Activated naive CD4-positive, alpha-beta T cell treated with anti-CD3 and anti-CD28 coated beads for 36 hours (primary cell): ENCODE measurements at places on chromosomes 1 and 21.

DNA sequence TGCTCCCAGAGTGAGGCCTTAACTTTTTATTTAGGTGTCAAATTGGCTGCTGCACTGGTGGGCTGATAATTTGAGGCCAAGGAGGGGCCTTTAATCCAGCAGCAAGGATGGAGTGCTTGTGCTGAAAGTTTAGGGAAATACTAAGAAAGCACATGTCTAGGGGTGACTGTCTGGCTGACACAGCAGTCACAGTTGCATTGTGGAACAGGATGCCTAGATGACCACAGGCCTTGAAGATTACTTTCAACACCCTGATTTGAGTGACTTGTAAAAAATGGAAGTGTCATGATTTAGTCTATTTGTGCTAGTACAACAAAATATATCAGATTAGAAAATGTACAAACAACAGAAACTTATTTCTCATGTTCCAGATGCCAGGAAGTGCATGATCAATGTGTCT is 57.7 kb downstream of the ZNF697 start:
- no peak for DNase-seq

DNA sequence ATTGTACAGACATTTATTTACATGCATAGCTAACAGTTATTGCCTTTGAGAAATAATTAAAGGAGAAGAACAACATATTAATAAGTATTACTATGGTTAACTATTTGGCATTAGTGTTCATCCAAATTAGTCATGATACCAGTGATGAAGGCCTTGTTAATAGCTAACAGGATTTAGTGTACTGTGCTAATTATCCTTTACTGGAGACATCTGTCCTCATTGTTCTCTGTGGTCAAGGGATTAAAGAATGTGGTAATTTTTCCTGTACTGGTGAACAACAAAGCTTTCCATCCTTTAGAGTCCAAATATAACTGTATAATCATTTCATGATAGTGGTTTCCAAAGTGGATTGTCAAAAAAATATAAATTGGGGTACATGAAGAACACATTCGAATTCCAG is 103.9 kb downstream of the ADGRL4 start:
- DNase-seq: no peak

GRCh38 chr1:201724039-201724765 is 104.8 kb upstream of the IPO9 start:
- DNase-seq: no peak

DNA sequence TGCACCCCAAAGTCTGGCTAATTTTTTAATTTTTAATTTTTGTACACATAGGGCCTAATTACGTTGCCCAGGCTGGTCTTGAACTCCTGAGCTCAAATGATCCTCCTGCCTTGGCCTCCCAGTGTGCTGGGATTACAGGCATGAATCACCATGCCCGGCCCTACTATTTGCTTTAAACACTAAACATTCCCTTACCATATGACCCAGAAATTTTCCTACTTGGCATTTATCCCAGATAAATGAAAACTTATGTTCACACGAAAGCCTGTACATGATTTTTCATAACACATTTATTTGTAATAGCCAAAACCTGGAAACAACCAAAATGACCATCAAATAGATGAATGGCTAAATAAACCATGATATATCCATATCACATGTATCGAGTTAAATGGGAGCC is 35.8 kb downstream of the NDUFS5 start:
- no peak for DNase-seq

DNA sequence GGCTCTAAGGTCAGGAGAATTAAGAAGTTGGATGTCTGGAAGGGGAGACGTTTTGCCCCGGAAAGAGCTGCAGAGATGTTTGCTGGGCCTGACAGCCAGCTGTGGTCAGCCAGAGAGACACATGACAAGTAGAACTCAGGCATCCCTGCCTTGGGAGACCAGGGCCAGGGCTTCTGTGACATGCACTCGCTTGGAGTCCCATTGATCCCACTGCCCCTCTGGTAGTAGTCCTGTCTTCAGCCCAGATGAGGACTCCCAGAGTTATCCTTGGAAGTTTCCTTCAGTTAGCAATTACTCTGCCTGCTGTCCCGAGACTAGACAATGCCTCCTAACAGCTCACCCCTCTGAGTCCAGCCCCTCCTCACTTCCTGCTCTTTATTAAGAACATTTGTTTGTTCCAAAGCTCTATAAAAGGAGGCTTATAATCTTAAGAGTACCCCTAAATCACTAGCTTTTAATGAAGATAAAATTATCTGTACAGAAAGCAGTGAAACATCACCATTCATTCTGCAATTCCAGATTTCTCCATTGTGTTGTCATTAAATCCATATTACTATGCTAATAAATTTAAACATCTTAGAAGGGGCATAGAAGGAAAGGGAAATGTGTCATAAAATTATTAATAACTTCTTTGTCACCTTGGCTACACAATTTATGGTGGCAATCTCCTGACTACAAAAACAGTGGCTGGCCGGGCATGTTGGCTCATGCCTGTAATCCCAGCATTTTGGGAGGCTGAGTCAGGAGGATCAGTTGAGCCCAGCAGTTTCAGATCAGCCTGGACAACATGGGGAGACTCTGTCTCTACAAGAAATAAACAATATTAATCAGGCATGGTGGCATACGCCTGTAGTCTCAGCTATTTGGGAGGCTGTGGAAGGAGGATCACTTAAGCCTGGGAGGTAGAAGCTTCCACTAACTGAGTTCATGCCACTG is 94.2 kb downstream of the KCNK1 start:
- DNase-seq: no peak

DNA sequence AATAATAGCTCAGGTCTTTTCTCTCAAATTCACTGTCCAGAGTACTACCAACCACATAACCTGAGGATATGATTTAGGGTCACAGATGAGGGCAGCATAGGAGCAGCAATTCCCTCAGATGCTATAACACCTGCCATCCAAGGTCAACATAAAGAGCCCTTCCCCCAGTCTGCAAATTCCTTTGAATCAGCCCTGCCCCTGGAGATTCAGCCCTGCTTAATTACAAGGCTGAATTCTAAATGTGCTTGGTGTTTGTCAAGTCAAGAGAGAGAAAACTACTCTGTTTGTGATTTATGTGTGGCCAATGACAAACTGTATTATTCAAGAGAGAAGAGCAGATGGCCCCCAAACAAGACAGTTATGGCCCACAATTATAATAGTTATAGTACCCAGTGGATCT is 195.7 kb upstream of the ADGRL2 start:
- DNase-seq: no peak

- no peak for DNase-seq
These were observed 508.1 kb downstream of the DPYD start for GRCh38 chr1:97412737-97413136.
